Gastroesophageal sphincter (tissue), 4 donors: ENCODE measurements at places on chromosomes 3 and 15.

DNA sequence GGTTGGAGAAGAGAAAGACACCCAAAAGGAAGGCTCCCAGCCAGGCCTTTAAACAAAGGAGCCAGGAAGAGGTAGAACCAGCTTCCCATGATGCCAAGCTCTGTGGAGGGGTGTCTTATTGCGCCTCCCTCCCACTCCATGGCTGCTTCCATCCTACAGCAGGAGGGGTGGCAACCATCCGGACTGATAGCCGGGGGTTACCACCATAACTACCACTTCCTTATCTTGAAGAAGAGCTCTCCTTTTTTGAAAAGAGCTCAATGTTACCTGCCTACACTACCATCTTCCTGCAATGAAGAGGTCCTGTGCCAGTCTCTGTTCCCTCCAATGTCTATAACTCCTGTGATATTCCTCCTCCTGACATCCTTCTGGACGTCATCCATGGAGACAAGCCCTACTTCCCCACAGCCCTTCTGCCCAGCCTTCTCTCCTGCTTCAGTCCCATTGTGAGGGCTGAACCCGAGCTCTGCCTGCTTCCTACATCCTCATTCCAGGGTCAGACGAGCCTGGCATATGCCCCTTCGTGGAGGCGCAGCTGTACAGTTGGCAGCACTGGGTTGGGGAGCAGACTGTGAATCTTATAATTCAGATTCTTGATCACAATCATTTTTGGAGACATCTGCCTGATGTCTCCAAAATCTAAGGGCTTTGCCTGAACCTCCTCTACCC is 8.5 kb downstream of the CCDC9B start:
- no peak for ATAC-seq

GRCh38 chr3:22122567-22122966 is 371.6 kb upstream of the ZNF385D start:
- no peak for ATAC-seq

- ATAC-seq, result no peak
Observed at GRCh38 chr15:69159805-69160140, 662 bp upstream of the GLCE start.

DNA sequence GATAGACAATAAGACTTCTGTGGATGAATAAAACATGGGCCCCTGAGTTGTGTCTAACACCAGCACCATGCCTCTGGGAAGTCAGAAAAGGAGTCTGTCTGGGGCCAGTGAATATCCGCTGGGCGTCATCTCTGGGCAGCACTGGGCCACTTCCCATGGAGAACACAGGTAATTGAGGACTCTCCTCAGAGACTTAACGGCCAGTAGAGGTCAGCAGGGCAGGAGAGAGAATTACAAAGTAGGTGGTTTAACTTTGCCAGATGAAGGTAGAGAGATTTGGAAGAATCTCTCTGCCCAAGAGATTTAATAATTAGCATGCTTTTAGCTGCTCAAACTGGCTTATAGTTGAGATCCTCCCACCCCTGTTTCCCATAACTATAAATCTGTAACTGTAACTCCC is 65.7 kb downstream of the OCA2 start:
- ATAC-seq, result no peak

- ATAC-seq, result no peak
Observed at GRCh38 chr3:123344907-123345594, 103.8 kb downstream of the ADCY5 start.

DNA sequence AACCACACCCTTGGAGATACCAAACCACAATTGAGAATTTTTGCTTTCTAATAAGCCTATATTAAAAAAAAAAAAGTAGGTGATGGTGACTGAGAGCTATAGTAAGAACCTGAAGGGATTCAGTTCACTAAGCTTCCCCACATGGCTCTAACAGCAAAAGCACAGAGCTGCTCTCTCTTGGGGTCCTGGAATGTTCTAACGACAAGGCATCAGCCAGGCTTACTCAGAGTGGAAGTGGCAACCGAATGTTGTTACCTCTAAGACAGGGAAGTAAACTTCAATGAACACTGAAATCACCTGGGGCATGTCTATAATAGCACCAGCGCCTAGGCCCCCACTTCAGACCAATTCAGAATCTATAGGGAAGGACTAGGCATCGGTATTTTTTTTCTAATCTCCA is 397.7 kb downstream of the MAGI1 start:
- no peak for ATAC-seq

DNA sequence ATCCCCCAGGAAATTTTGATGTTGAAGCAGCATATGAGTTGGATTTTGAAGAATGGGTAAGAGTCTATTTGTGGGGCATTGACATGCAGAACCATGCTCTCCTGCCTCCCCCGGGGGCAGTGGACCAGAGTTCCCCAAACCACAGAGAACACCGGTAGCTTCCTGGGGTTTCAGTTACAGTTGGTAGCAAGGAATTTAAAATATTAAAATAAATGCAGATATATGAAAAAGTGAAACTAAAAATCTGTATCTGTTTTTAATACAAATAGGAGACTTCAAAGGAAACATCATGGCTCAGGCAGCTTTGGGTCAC is 37.4 kb downstream of the SLC9A9 start:
- ATAC-seq, result no peak

GRCh38 chr3:94778814-94779494 is 716.1 kb downstream of the NSUN3 start:
- no peak for ATAC-seq

DNA sequence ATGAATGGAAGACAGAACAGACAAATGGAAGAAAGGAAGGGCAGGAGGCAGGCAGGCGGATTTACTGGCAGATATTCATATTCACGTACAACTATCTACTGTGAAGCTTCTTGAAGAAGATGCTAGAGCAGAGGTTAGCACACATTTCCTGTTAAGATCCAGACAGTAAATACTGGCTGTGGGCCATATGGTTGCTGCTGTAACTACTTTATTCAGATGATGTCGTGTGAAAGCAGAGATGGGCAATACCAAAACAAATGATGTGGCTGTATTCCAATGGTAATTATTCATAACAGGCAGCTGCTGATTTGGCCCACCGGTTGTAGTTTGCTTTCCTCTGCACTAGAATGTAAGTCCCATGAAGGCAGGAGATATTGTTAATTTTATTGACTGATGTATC is 115.7 kb upstream of the PRTG start:
- no peak for ATAC-seq

DNA sequence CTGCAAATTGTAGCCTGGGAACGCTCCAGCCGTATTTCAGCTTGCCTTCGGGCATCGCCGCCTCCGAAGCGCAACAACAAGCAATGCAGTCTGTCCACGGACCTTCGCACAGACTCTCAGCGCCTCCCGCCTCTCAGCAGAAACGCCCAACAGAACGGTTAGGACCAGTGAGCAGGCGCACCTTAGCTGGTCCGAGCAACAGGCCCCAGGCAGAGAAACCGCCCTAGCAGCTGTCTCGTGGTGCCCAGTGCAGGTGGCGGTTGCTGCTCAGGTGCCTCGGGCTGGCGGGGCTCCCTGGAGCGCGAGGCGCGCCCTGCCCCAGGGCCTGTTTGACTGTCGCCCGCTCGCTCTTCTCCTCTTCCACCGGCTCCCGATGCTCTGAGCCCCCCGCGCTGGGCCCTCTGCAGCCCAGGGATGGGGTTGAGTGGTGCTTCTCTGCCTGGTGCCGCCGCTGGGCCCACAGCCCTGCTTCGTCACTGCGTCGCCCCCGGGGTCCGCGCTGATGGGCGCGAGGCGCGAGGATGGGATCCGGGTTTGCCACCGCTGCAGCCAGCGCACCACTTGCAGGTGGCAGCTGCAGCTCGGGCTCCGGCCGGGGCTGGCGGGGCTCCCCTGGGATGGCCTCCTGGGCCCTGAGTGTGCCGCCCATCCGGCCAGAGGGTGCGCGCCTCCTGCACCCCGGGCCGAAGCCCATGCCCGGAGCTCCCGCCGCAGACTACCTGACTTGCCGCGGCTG is 268.4 kb upstream of the FRG2C start:
- no peak for ATAC-seq

DNA sequence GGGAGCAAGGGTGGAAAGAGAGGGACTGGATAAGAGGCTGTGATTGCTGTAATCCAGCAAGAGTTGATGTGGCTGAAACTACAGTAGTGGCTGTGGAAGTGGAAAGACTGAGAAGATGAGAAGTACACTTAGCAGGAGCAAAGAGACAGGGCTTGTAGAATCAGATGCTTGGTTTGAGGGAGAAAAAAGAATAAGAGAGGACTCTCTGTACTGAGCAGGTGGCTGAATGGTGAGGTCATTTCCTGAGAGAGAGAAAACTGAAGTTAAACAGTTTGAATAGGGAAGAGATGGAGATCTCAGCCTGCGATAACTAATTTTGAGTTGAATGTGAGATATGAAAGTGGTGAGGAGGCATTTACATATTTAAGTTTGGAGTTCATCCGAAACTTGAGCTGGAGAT is 95.8 kb upstream of the SLC25A36 start:
- no peak for ATAC-seq

DNA sequence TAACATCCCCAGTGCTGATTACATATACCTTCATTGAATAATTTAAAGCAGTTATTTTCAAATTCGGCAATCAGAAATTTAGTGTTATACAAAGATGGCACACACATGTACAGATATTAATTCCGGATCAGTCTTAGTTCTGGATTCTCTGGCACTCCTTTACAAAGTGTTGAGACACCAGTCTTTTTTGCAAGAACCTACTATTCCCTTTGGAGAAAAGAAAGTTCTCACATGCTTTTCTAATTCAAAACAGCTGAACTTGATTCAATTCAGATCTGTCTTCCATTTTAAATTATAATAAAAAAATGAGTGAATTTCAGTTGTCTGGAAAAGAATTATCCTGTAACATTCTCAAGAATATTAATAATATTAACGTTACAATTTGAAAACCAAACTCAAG is 20.4 kb downstream of the CCDC191 start:
- ATAC-seq, result no peak

DNA sequence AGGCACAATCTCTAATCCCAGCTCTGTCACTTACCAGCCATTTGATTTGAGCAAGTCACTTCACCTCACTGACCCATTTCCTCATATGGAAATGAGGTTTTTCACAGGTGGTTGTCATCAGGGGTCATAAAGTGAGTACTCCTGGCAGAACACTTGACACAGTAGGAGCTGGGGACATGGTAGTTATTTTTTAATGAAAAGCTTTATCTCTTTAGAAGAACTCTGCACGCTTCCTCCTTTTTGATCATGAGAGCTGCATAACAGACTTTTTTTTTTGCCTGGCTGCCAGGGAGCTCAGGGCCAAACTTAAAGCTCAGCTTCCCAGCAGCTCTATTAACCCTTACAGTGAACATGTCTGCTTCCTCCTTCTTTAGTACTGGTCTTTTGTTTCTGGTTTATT is 8.4 kb downstream of the VWA5B2 start:
- no peak for ATAC-seq

DNA sequence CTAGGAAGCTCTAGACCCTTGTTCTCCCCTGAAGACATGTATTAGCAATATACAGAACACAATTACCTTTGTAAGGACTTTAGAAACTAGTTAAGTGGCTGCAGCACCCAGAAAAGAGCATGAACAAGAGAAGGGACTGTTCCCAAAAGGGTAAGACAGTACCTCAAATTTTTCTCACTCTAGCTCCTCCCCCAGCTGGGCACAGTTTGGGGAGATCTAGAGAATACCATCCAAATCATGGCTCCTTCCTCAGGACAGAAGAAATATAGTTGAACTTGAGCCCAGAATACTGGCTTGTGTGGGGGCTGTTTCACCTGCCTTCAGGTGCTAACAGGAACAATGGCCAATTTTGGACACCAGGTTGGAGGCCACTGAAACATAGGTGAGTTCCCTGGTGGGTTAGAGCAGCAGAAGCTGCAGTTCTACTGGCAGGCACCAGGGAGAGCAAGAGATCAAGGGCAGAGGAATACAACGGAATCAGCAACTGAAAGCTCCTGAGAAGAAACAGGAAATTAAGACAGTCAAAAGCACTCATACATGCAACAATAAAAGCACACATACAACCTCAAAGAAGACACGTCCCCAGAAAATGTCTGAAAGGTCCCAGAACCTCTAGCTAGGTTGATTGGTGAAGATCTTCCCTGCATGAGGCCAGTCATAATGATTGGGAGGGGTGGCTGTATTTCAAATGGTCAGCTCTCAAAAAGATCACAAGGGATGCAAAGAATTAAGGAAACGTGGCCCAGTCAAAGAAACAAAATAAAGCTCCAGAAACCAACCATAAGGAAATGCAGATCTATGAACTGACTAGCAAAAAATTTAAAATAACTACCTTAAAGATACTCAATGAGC is 104.9 kb upstream of the ASB14 start:
- no peak for ATAC-seq

- peak; percentile 72 for ATAC-seq
Observed at GRCh38 chr15:93087825-93088199, 1.2 kb downstream of the RGMA start.

- ATAC-seq, result no peak
Observed at GRCh38 chr3:70992562-70993204, 590.8 kb downstream of the FOXP1 start.

- no peak for ATAC-seq
Observed at GRCh38 chr15:100944244-100944895, 25.2 kb downstream of the LRRK1 start.

DNA sequence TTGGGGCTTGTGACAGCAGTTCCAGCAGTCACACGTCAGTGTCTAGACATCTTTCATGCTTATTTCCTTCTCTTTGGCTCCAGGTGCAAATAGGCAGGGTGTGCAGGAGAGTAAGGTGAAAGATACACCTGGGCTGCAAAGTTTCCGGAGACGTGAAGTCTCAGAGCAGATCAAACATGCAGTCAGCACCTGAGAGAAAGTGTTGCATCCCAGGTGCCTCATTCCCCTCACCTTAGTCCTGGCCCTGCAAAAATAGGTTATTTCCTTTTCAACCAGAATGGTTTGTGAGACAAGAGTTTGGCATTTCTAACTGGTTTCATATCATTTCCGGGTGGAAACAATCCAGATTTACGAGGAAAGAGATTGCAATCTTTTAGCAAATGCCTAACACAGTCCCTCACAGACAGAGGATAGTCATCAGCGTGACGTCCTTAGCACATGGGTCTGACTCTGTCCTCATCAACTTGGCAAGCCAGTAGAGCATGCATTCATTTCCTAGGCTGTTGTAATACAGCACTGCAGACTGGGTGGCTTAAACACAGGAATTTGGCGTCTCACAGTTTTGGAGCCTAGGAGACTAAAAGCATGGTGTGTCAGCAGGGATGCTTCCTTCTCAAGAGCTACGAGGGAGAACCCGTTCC is 58.2 kb upstream of the ARRDC4 start:
- ATAC-seq, result peak; percentile 53

DNA sequence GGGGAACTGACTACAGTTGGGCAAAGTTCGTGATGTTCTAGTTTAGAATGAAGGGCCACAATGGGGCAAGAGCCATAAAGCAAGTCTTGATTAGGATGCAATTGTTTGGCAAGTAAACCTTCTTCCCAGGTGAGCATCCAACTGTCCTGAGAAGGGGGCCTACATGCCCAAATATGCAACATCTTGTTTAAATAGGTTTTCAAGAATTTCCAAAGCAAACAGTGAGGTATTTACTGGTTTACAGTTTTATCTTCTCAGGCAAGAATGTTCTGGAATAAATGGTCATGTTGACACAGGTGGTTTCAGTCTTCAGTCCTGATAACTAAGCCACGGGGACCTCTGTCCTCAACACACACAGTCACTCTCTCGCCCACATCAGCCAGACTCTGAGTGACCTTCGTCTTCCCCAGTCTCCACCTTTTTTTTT is 90.3 kb upstream of the FAM174B start:
- no peak for ATAC-seq
